CD4-positive, alpha-beta T cell treated with Interleukin-10 for 1 hour (primary cell): ENCODE measurements at places on chromosomes 7 and 10.
A peak's percentile ranks its signal among the peaks of the same experiment; 100 is the strongest.

GRCh38 chr10:104445359-104445758 lies 91.7 kb downstream of the CFAP58 start:
- DNase-seq: no peak

- DNase-seq: peak; percentile 63
Measured at GRCh38 chr10:68550747-68551411, 9.3 kb upstream of the TET1 start.

- no peak for DNase-seq
Measured at GRCh38 chr10:102679596-102679995, 34.6 kb downstream of the ARL3 start.

GRCh38 chr7:139089118-139089517 lies 20.4 kb downstream of the ZC3HAV1 start:
- no peak for DNase-seq

DNA sequence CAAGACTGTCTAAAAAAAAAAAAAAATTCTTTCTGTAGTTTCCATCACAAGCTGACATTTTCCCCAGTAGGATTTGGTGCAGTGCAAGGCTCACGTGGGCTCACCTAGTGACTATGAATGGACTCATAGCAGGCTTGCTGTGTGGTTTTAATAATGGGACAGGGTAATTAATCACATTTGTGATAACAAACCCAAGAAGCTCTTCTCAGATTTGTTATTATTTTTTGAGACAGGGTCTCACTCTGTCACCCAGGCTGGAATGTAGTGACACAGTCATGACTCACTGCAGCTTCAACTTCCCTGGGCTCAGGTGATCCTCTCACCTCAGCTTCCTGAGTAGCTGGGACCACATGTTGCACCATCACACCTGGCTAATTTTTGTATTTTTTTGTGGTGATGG lies 40.0 kb downstream of the NACAD start:
- DNase-seq: no peak

GRCh38 chr10:75462865-75463264 lies 31.4 kb downstream of the LRMDA start:
- no peak for DNase-seq

GRCh38 chr10:90947030-90947960 lies 26.4 kb upstream of the ANKRD1 start:
- DNase-seq: no peak

DNA sequence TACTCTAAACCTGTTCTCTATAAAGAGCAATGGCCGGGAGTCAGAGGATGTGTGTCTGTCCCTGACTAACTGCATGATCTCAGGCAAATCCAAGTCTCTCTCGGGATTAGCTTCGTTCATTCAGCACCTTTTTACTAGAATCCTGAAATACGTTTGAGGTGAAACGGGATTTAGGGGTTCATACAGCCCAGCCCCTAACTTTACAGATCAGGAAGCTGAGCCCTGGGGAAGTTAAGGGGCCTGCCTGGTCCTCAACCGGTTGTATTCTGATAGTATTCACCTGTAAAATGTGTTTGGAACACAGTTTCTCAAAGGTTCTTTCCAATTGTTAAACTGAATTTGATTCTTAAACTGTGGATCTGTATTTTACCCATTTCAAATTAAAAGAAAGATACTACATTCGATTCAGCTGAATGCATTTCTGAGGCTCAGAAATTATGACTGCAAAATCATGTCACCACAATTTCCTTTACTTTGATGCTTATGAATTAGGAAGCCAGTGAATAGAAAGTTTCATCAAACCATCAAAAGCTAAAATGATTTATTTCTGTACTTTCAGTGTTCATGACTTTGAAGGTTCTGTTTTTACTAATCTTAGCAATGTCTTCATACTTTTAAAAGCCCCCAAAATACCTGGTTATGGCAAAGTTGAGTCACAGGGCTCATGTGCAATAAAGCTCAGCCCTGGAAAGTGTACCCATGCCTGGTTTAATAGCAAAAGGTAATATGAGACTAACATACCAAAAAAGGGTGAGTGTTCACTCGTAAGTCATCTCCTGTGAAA lies 28.9 kb upstream of the EZH2 start:
- peak; percentile 34 for DNase-seq

GRCh38 chr7:106639476-106640334 lies 21.3 kb downstream of the CCDC71L start:
- no peak for DNase-seq

GRCh38 chr10:49616421-49617101 lies 2.7 kb downstream of the CHAT start:
- DNase-seq: no peak

DNA sequence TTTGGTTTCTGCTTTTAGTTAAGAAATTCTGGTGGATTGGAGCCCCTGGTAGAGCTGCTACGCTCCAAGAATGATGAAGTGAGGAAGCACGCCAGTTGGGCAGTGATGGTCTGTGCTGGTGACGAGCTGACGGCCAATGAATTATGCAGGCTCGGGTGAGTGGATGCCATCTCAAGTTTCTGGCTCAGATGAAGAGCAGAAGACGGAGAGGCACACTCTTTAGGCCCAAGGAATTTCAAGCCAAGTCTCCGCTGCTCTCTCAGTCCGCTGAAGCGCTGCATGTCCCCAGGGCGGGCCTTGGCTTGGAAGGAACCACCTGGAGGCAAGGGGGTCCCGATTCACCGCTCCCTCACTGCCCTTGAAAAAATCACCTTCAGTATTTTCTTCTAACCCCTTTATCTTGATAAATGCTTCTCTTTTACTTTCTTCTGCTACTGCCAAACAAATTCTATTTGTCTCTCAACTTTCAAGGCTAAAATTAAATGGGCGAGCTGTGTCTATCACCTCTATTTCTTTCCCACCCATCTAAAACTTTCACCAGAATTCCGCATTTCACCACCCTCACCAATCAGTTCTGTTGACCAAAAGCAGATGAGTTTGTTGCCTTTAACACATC lies 74.2 kb downstream of the ARMC3 start:
- DNase-seq: no peak

- DNase-seq: no peak
Measured at GRCh38 chr7:69365651-69366192, 232.6 kb upstream of the AUTS2 start.

DNA sequence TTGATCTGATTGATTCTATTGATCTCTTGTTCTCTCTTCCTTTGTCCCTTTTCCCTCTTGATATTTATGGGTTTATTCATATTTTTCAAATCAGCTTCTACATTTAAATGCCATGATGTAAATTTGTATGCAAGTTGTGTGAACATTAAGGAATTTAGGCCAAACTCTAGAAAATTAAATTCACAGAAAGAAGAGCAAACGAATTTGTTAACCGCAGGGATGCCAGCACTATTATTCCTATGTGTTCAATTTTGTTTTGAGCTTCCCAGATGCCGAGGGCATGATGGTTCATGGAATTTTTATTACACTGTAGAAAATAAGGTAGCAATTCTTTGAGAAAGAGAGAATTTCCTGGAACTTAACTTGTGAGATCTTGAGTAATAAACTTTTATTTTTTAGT lies 220.9 kb downstream of the BUB3 start:
- no peak for DNase-seq

DNA sequence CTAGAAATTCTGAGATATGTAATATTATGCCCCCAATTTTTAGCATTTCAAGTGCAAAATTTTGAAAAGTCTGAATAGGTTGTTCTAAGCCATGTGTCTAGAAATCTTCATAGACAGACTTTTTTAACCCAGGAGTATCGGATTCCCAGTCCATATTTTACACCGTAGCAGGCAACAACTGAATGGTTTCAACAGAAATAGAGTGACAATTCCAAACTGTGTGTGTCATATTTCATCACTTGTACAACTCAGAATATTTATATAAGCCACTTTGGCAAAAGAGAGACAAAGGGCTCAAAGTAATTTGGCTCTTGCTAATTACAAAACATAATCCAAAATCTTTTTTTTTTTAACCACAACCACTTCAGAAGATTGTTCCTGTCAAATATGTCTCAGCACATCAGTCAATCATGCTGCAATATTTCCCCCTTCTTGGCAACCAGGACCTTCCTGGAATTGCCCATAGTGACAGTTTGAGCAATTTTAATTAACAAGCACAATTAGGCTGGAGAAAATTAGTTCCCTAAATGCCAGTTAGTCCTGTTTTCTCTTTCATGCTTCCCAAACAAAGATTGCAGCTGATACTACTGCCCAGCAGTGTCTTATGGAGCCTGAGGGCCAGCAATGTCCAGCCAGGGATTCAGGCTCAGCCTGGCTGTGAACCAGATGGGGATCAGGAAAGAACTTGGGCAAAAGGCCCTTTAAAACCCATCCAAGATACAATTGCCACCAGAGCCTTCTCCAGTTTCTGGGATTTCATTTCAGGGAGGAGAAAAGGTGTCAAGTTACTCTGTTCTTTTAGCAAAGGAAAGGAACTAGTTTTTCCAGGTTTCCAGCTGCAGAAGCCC lies 533.3 kb upstream of the GHITM start:
- no peak for DNase-seq

DNA sequence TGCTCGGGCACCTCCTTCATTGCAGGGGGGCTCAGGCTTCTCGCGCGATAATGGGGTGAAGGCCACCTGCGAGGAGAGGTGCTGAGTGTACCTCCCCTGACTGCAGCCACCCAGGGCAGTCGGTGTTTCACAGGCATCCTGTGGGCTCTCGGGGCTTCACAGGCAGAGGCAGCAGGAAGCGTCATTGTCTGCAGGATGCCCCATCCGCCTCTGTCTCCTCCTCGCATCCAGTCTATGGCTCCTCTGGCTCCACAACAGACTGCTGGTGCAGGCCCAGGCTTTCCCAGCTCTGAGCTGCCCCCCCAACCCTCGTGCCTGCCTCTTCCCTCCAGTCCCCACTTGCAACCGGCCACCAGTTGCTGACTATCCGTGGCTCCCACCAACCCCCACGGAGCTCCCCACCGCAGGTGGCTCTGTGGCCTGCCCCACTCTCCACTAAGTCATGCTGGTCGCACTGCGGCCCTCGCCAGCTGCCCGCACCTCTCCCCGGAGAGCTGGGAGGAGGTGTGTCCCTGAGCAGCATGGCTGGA lies 36.5 kb downstream of the CAMK2B start:
- DNase-seq: no peak
